Foreskin keratinocyte (primary cell): ENCODE measurements at places on chromosomes 13 and 19.
A peak's percentile ranks its signal among the peaks of the same experiment; 100 is the strongest.

- no peak for DNase-seq
Observed at GRCh38 chr13:103607995-103608394, 541.8 kb upstream of the SLC10A2 start.

GRCh38 chr19:43315851-43316250, 37.6 kb upstream of the CD177 start:
- DNase-seq = no peak

DNA sequence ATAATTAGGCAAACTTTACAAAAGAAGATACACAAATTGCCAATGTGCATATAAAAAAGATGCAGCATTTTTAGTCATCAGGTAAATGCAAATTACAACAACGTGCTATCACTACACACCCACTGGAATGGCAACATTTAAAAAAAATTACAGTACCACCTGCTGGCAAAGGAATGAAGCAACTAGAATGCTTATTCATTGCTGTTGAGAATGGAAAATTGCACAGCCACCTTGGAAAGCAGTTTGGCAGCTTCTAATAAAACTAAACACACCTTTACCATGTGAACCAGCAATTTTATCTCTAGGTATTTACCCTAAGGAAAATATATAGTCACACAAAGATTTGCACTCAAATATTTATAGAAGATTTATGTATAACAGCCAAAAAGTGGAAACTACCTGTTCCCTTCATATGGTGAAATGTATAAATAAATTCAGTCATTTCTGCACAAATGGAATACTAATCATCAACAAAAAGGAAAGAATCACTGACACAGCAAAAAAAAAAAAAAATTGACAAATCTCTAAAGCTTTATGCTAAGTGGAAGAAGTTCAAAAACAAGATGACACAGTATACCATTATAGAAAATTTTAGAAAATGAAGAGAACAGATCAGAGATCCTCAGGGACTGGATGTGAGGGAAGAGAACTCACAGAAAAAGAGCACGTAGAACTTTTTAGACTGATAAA, 30.3 kb downstream of the OXGR1 start:
- DNase-seq = peak; percentile 11

DNA sequence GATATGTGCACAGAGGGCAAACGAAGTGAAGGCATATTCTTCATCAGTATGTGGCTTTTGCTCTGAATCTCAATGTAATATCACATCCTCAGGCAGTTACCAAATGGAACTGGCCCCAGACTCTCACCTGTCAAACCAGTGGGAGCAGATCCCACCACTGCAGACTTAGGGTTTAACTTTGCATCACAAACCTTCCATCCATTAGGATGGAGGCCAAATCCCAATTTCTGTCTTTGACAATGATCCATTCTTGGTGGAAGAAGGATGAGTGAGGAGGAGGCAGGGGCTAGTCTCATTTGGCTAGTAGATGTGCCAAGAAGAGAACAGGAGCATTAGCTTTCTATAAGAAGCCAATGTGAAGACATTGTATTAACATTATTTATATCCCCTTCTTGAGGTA, 413.5 kb upstream of the SPRY2 start:
- no peak for DNase-seq

GRCh38 chr19:17391371-17392151, 2.4 kb downstream of the CCDC194 start:
- DNase-seq = no peak

GRCh38 chr13:46968450-46968849, 71.6 kb upstream of the HTR2A start:
- no peak for DNase-seq

DNA sequence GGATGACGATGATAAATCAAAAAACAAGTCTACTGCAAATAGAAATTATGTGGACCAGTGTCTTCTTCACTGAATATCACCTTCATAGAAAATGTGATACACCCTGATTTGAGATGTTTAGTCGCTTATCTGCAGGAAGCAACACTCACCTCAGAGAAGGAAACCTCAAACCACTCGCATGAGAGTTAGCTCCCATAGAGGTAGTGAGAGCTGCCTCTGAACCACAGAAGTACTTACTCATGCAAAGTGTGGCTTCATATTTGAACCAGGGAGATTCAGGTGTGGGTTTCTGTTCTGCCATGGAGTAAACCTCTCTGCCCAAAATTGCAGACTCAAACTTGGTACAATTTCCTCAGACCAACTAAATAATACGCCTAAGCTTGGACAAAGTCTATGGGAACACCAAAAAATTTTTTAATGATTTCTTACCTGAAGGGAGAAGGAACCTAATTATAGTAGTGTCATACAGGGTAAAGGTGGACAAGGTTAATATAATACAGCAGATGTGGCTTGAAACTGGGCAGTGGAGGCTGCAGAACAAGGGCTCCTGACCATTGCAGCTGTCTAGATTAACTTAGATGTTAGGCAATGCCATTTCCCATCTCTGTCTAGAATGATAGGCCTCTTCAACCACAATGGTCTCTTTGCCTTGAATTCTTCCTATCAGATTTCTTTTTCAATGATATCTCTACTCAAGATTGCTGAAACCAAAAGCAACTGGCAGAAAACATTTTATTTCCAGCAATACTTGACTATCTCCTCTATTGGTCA, 29.6 kb upstream of the RCBTB2 start:
- peak; percentile 30 for DNase-seq

DNA sequence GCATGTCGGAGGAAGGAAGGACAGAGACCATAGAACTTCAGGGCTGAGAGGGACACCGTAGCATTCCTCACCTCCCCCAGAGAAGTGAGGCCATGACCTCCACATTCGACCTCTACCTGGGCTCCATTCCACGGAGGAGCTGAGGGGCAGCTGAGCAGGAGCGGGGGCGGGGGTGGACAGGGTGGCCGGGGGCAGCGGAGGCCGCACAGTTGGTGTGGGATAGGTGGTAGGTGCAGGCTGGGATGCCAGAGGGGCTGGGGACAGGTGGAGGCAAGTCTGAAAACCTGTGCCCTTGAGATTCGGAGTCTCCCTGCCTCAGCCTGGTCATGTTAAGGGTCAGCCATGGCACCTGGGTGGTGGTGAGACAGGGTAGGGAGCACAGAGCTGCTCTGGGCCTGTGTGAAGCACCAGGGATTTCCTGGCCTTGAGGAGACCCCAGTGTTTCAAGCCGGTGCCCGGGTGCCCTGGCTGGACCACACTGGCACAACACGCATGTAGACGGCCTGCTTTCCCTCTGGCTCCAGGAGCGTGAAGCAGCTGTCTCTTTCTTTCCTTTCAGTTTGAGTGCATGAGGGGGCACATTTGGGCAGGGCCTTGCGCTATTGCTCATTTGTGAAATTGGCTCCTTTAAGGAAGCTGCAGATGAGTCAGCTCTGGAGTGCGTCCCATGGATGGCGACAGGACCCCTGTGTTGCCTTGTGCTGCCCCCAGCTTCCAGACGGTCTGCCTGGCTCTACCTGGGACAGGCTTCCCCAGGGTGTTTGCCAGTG, 51.8 kb downstream of the TSSK6 start:
- no peak for DNase-seq

DNA sequence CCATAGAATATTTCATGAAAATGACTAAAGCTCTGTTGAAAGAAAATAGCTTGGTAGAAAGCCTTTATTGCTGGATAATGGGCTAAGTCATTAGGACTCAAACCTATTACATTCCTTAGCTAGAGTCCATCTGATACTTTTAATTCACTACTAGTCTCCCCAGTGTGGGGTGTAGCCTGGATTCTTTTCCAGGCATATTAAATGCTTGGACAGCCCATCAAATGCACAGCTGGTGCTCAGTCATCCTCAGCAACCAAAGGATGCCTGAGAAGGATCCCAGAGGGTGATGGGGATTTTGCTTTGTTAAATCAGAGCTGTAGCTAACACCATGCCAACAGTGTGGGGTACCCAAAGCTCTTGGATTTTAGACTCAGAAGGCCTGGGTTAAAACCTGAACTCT, 153.5 kb downstream of the DLEU7 start:
- no peak for DNase-seq

- DNase-seq = no peak
Observed at GRCh38 chr19:54462047-54462654, 1.4 kb downstream of the LENG9 start.

DNA sequence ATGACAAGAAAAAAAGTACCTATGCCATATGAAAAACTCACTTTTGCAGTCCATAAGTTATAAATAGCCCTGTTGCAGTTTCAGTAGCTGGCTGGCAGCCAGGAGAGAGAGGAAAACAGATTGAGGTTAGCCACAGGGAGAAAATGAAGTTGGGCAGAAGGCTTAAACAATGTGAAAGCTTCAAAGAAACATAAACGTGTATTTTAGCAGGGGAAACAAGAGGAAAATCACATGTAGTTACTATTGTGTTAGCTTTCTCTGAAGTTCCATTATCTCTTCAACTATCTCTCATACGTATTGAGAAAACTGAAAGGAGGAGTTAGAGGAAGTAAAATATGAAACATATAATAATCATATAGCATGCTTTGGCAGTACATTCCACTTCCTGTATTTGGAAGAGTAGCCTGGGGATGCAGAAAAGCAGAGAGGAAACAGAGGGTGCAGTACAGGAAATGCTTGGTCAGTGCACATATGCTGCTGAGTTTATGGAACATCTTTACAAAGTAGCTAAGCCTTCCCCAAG, 1551.1 kb downstream of the EFNB2 start:
- DNase-seq = peak; percentile 2

DNA sequence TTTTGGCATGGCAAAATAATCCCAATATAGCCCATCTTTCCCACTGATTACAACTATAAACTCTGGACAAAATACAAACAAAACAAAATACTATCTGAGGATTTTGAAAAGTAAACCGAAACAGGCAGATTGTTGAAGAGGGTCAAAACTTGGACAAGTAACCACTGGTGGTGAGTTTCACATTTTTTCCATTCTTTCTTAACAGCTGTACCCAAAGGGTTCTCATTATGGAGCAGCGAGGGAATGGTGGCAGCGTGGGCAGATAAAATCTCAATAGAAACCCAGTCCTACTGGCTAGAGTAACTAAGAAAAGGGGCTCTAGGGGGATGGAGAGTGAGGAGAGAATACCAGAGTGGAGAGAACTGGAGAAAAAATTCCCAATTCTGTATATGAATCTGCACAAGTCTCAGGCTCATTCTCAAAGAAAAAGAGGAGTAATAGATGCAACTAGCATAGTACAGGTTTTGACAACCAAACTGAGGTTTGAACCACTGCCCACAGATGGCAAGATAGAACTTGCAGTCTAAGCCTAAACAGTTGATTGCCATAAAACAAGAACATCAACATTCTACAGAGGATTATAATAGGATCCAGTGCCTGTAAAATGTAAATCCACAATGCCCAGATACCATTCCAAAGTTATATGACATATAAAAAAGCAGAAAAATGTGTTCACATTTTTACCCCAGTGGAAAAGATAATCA, 284.5 kb downstream of the KCNRG start:
- peak; percentile 45 for DNase-seq

DNA sequence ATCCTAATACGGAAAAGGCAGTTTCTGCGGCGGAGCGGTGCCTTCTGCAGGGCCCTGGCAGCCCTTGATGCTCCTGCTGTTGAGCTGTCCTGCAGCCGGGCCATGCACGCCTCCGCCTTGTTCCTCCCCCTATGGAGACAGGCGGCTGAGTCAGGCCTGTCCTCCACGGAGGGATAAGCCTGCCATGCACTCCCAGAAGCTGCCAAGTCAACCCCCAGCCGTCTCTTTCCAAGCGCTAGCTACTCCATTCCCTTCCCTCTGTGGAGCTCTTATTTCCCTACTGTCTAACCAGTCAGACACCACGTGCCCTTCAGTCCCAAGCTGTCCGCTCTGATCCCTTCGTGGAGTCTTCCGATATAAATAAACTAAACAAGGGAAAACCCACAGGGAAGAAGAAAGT, 197.0 kb downstream of the COL4A1 start:
- DNase-seq = no peak

DNA sequence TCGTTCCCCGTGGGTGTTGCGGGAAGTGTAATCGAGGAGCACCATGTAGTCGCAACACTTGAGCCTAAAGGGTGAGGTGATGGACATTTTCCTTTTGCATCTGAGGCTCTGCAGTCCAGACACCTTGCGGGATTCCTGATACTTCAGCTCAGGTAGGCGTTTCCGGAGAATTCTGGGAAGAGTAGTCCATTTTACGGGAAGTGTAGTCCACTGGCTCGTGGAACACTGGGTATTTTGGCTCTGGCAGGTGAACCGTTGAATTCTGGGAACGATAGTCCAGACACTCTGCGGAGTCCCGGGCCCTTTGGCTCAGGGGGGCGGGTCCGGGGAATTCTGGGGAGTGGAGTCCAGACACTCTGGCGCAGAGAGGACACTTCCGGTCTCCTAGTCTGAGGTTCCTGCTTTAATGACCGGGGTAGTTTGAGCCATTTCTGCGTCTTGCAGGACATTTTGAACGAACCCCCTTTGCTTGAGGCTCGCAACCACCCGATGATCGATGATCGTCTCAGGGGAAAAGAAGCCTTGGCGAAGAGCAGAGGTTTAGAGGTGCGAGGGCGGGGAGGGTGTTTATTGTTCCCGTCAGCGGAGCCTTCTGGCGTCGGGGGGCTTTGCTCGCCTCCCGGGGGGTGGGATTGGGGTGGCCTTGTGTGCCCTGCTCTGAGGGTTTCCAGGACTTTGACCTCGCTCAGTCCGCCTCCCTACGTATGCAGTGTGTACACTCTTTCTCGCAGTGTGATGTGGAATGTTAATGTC, at the start of gene ZNF223:
Gene ZNF223, plus strand, starts transcription at position 387 of the 753 bp plus-strand sequence. CDS start 3,141 bp downstream, outside the sequence.
- peak; percentile 96 for DNase-seq

GRCh38 chr19:20611866-20612265, 46.3 kb upstream of the ZNF737 start:
- DNase-seq = no peak

DNA sequence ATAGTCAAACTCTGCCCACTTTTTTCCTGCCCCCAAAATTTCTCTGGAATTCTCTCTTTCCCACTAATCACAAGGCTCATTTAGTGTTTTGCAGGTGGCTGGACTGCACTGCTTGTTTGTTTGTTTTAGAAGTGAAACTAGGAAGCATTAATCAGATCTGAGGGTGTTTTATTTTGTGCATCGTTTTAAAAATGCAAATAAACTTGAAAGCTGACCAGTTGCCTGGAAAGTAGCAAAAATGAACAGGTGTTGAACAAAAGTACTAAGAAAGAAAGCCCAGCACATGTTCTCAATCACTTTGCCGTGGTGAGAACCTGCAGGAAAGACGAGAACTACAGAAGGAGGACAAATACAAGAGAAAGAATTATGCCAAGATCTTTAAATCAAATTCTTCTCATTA, 365.5 kb downstream of the PCDH9 start:
- DNase-seq = no peak

DNA sequence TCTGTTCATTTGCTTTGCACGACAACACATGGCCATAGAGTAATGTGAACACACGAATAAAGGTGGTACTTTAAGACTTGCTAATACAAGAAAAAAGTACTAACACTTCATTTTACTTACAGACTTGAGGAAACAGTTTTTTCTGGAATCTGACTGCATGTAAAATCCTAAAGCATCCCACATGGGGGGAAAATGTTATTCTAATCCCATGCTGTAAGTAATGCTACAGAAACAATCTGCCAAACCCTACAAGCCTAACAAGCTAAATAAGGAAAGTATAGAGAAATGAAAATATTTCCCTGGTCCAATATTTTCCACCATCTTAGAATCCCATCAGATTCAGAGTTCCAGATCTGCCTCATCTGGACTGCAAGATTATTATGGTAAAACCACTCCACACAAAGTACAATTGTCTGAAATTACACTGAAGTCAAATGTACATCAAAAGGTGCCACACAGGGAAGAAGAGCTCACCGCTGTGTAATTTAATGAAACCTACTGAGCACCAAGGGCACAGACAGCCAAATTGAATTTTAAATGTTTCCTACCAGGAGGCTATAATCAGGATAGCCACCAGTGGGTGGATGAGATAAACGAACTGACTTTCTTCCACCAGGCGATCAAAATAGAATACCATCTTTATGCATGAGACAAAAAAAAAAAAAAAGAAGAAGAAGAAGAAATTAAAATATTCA, 22.0 kb downstream of the LHFPL6 start:
- no peak for DNase-seq

- DNase-seq = peak; percentile 43
Observed at GRCh38 chr13:110261166-110262081, 45.5 kb downstream of the COL4A1 start.
